A549 (cell line): ENCODE measurements at places on chromosomes 4 and X. TPM values are rescaled to one million over a fixed set of nuclear protein-coding genes. Genes with fewer than 3 reads are reported as not detected.

GYPB gene
- not detected in 3 replicates for polyA plus RNA-seq

GPR82 gene
- polyA plus RNA-seq, result not detected in 3 replicates

CCNA2 gene
- 33.2 to 36.8 TPM (median 34.9 TPM) in 3 replicates for polyA plus RNA-seq

SRPX gene
- 2.7 to 4.4 TPM (median 3.8 TPM) in 3 replicates for polyA plus RNA-seq

RAB39B gene
- 0.57 to 0.71 TPM (median 0.59 TPM) in 3 replicates for polyA plus RNA-seq

DNA sequence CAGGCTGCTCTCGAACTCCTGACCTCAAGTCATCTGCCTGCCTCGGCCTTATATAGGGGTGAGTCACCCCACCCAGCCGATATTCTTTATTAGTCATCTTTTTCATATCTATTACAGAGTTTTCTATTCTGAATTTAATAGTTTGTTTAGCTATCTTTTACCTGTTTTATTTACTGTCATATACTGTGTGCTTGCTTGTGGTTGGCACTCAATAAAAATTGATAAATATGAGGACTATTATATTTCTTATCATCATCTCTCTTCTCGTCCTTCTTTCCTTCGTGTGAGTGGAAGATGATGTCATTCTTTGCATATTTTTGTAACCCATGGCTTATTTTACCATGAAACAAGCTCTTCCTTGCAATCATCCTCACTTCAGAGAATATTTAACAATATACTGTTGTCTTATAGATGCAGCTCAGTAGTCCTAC, 265.5 kb downstream of the ARHGAP24 start:
- no peak for DNase-seq

GRCh38 chr4:67691328-67691727, 9.6 kb downstream of the UBA6 start:
- DNase-seq, result no peak

DNA sequence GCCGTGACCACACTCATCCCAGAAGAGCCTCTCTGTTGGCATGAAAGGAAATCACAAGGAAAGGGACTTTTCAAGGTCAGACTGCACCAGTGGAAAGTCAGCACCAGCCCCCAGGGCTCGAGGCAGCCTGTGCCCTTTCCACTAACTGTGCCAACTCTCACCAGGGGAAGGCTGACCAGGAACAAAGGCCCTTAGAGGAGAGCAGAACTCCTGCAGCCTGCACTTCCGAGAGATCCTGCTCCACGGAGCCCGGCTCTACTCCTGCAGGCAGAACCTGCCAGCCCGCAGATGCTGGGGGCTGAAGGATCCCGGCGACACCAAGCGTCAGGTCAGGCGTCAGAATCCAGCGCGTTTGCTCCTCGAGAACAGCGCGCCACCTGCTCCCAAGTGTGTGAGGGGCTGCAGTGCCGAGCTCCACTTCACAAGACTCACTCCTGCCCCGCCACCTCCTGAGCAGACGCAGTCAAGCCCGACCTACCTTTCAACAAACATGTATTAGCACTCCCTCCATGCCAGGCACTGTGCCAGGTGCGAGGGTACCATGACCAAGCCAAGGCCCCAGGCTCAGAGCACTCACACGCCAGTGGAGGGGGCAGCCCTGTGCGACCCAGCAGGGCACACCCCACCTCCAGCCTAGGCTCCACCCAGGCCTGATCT, 13.6 kb upstream of the HELT start:
- no peak for DNase-seq

DNA sequence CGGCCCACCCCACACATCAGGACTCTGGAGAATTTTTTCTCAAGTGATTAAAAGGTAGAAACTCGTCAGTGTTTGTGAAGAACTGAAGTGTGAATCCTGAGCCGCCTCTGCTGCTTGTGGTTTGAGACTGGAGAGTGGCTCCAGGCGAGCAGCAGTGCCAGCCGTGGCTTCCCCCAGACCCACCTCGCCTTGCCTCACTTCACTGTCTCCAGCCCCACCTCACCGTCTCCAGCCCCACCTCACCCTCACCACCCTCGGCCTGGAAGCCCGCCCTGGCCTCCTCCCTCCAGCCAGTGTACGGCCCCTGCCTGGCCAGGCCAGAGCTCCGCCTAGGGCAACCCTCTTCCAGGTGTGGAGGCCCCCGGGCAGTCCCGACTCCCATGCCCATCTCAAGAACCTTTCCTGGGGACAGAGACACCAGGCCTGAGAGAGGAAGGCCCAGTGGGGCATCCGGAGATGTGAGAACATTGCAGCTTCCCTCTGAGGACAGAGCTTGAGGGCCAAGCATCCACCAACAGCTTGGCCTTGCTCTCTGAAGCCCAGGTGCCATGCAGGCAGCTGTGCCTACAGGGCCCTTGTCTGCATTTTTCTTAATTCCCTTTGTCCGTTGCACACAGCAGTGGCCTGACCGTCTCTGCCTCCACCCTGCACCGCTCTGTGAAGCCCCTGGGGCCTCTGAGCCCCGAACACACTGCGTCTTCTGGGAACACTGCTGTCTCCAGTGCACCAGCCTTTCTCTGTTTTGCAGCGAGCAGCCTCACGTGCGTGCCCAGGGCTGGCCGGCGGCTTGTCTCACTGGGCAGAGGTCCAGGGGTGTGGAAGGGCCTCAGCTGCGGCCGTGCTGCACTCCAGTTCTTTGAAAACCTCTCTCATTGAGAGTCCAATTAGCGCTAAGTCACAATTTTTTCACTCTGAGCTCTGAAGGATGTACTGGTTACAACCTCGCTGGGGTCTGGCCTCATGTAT, 13.8 kb downstream of the SH3BP2 start:
- no peak for DNase-seq

GRCh38 chrX:113906168-113906567, 677.7 kb upstream of the HTR2C start:
- DNase-seq, result no peak

GRCh38 chr4:36332023-36332781, 50.8 kb downstream of the DTHD1 start:
- DNase-seq, result no peak

DNA sequence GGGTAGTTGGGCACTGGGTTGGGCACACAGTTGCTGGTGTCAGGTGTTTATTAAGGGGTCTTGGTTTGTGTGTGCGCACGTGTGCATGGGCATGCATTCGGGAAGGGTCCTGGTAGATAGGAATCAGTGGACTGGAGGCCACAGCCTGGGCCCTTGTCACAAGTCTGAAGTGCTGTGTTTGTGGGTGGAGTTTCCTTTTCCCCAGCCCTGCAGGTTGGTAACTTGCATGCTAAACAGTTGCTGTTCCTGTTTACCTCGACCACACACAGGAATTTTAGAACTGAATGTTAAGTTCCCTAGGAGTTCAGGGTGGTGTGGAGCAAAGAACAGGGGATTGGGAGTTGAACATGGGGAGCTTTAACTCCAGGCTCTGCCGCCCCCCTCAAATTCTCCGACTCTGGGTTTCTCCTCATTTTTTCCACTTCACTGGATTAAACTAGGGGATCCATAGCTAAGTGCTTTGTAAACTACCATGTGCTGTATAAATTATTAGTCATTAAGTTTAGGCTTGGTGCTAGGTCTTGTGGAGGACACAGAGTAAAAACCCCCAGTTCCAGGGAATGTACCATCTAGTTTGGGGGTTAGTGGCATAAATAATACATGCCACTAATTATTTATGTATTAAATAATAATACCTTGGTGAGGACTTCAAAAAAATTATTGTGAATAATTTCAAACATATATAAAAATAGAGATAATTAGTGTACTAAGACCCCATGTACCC, 49.0 kb downstream of the STARD8 start:
- no peak for DNase-seq

GRCh38 chr4:81946996-81947395, 426.8 kb downstream of the HNRNPD start:
- DNase-seq, result no peak

DNA sequence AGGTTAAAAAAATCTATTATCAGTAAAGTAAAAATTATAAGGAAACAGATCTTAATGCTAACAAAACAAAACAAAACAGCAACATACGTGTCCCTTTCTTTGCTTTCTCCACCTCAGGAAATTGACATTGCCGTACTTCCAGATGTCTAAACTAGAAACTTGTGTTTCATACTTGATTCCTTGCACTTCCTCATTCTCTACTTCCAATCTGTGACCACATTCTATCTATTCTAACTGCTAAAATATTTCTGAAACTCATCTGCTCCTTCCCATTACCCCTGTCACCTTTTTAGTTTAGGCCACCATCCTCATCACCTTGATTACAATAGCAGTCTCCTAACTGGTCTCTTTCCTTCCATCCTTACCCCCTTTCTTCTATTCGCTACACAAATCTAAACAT, 22.5 kb upstream of the RPA4 start:
- DNase-seq, result no peak

DNA sequence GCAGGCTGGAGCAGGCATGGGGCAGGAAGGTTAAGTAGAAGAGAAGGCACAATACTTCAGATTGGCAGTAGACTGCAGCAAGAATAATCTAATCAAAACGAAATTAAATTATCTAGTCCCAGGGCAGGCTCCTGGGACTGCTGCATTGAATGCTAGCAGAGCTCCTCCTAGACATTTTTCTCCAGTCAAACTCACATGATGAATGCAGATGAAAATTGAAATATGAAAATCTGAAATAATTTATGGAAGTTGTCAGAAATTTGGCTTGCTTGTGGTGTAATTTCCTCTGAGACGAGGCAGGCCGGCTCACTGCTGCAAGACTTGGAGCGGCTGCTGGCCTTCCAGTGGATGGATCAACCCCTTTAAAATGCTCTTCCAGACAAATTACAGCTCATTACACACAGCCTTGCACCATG, 78.0 kb upstream of the TMEM33 start:
- no peak for DNase-seq

GRCh38 chr4:77579406-77580076, 26.1 kb upstream of the CXCL13 start:
- DNase-seq, result peak; percentile 15

DNA sequence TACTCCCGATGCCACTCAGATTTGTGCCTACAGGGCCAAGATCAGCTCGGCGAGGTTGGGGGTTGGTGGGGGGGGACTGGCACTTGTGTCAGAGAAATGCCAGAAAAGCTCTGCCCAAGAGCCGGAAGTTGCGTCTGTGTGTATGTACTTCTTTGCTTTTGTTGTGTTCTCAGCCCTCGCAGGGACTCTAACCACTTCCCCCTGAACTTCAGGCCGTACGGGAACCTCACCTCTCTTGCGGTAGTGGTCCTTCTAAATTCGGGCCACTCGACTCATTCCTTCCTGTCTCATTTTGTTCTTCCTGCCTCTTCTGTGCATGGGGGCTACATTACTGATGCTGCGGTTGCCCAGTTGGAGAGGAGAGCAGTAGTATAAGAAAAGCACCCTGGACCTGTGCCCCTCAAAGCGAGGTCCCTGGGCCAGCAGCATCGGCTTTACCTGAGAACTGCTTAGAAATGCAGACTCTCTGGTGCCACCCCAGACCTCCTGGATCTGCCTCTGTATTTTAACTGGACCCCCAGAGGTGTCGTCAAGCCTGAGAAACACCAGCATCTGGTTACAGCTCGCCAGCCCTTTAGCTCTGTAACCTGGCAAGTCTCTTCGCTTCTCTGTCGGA, 146.3 kb upstream of the RPS6KA3 start:
- DNase-seq, result no peak

DNA sequence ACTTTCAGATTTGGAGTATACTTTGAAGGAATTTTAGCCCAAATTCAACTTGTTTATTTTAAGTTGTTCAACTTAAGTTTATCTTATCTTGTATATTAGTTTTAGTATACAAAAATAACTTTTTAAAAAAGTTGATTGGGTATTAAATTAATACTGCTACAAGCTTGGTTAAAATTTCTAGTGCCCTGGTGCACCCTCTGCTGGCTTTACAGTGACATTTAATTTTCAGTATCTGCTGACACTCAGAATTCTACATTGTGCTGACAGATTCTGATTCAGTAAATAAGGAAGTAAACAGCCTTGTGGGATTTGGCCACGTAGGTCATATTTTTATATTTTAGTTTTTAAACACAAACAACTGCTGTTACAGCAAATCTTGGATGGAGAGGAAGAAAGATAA, 2.9 kb downstream of the EDA start:
- no peak for DNase-seq

DNA sequence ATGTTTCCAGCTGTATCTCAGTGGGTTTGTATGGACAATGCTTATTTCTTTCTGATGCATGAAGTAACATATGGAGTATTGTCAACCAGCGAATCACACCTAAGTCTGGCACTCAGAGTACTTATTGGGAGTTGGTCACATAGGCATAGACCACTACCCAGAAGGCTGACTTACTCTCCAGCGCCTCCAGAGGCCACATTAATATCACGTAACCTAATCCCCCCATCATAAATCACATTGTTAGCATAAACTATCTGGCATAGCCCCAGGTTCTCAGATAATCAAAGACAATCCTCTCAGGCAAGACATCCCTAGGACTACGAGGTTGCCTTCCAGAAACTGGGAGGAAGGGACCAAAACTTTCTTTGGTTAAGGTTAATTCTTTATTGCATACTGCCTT, 560.5 kb upstream of the PABPC4L start:
- DNase-seq, result no peak

DNA sequence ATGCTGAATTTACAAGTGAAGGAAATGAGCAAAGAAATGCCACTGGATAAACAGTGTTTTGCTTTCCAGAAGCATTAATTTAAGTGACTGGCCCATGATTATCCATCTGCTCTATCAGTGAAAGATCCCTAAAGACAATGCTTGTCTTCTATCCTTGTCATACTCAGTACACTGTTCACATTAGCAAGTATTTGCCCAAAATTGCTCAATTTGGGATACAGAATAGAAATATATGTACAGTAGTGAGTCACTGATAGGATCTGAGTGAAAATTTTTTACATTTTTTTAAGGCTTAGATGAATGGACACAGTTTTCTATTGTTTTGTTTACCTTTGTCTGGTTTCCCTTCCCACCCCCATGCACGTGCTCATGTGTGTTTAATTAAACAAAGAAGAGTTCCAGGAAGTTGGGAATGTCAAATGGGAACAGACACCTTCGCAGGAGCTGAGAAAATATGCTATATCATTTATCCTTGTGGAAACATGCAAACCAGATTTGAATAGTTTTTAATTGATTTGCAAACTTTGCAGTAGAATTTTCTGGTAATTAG, 656.3 kb downstream of the RPA4 start:
- no peak for DNase-seq

GRCh38 chr4:35052546-35052945, 1191.8 kb downstream of the ARAP2 start:
- no peak for DNase-seq

- DNase-seq, result no peak
Measured at GRCh38 chr4:91598696-91599095, 705.1 kb upstream of the GRID2 start.

- no peak for DNase-seq
Measured at GRCh38 chrX:14386981-14387380, 142.4 kb upstream of the GLRA2 start.

GRCh38 chr4:174009686-174010451, 273.6 kb downstream of the FBXO8 start:
- no peak for DNase-seq

- DNase-seq, result peak; percentile 13
Measured at GRCh38 chrX:129449148-129449547, 74.1 kb downstream of the SMARCA1 start.

- DNase-seq, result no peak
Measured at GRCh38 chr4:58219179-58219578, 1109.0 kb upstream of the IGFBP7 start.

GRCh38 chr4:113699772-113700171, 61.8 kb downstream of the CAMK2D start:
- DNase-seq, result no peak
